Activated T-cell treated with anti-CD3 and anti-CD28 coated beads, Interleukin-2, amount 50 U/mL, for 72 hours (primary cell): ENCODE measurements at places on chromosomes 4 and X. TPM values are rescaled to one million over a fixed set of nuclear protein-coding genes. Genes with fewer than 3 reads are reported as not detected.

ARHGAP6 gene
- not detected for total RNA-seq

SPRY1 gene
- total RNA-seq = 58.1 TPM

GCNA gene
- 8.4 TPM for total RNA-seq

ZNF157 gene
- 0.67 TPM for total RNA-seq

F11 gene
- total RNA-seq = not detected

CSAG2 gene
- total RNA-seq = not detected

ZDHHC9 gene
- total RNA-seq = 12.8 TPM

IL9R gene
- total RNA-seq = 9.8 TPM

TLR1 gene
- 3.2 TPM for total RNA-seq

GRIA2 gene
- not detected for total RNA-seq

TAF7L gene
- total RNA-seq = not detected

GLRA2 gene
- total RNA-seq = not detected

TSPAN6 gene
- total RNA-seq = not detected

SASH3 gene
- 166 TPM for total RNA-seq

UBE2K gene
- 84.7 TPM for total RNA-seq

WFS1 gene
- 5.3 TPM for total RNA-seq

ARHGEF9 gene
- total RNA-seq = 40.8 TPM

PRSS12 gene
- total RNA-seq = 0.07 TPM

GPR50 gene
- not detected for total RNA-seq

KIT gene
- total RNA-seq = 0.22 TPM

FRG1 gene
- total RNA-seq = 76.7 TPM

MXRA5 gene
- not detected for total RNA-seq

CPLX1 gene
- 1.3 TPM for total RNA-seq

HSFX2 gene
- 0.39 TPM for total RNA-seq

PDCL2 gene
- total RNA-seq = not detected

GSX2 gene
- total RNA-seq = not detected

CXorf66 gene
- total RNA-seq = not detected

MCF2 gene
- total RNA-seq = 0.37 TPM

FAM47E gene
- total RNA-seq = not detected

MAGEA1 gene
- total RNA-seq = not detected

KIAA1210 gene
- total RNA-seq = not detected

SPANXD gene
- not detected for total RNA-seq

MAGEC2 gene
- not detected for total RNA-seq

CCDC149 gene
- total RNA-seq = 0.24 TPM

NAT8L gene
- total RNA-seq = 0.51 TPM

SATL1 gene
- total RNA-seq = not detected

PDGFRA gene
- total RNA-seq = not detected

CXCL13 gene
- total RNA-seq = 0.26 TPM

PNMA6F gene
- not detected for total RNA-seq

C4orf50 gene
- 0.14 TPM for total RNA-seq

TDO2 gene
- total RNA-seq = not detected

RHOXF1 gene
- 1.2 TPM for total RNA-seq

VGLL1 gene
- total RNA-seq = not detected

BMPR1B gene
- not detected for total RNA-seq

CYTL1 gene
- not detected for total RNA-seq

MAOB gene
- total RNA-seq = 0.30 TPM

LPAR4 gene
- total RNA-seq = not detected

PRIMPOL gene
- 34.2 TPM for total RNA-seq

UGT2B15 gene
- not detected for total RNA-seq

GUCY1A1 gene
- 0.28 TPM for total RNA-seq

INTS6L gene
- 28.6 TPM for total RNA-seq
